Tibial artery (tissue), 4 donors: ENCODE measurements at places on chromosomes 2 and 18.

GRCh38 chr2:55099878-55100820 lies 49.9 kb upstream of the RTN4 start:
- no peak for DNase-seq

- DNase-seq: no peak
Measured at GRCh38 chr2:218257390-218257981, 3.3 kb upstream of the GPBAR1 start.

GRCh38 chr2:85999061-85999831 lies 106.4 kb downstream of the POLR1A start:
- DNase-seq: no peak

GRCh38 chr2:145095641-145096435 lies 575.9 kb upstream of the ZEB2 start:
- DNase-seq: no peak

DNA sequence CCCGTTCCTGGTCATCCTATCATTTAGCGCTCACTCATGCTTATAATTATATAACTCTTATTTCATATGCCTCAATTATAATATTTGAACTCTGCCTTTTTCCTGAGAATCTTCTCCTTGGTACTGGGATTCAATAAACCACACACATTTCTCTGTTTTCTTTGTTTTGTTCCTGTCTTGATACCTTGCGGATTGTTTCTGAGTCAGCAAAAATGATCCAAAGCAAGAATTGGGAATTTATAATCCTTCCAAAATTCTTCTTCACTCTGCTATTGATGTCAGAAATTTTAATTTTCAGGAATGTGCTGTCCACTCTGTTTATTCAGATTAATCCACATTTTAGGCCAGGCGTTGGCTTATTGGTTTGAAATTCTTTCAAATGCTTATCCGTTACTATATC lies 886.0 kb downstream of the SUCLG1 start:
- no peak for DNase-seq

DNA sequence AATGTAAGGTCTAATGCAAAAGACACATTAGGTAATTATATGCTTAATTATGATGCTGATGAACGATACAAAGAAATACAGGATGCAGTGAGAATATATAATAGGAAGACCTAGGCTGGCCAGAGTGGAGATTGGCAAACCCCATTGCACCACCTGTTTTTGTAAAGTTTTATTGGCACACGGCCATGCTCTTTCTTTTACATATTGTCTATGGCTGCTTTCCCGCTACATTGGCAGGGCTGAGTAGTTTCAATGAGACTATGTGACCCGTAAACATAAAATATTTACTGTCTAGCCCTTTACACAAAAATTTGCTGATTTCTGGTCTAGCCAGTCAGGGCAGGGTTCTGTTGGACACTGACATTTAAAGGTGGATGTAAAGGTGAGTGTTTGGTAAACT lies 5.4 kb downstream of the SEC11C start:
- no peak for DNase-seq

DNA sequence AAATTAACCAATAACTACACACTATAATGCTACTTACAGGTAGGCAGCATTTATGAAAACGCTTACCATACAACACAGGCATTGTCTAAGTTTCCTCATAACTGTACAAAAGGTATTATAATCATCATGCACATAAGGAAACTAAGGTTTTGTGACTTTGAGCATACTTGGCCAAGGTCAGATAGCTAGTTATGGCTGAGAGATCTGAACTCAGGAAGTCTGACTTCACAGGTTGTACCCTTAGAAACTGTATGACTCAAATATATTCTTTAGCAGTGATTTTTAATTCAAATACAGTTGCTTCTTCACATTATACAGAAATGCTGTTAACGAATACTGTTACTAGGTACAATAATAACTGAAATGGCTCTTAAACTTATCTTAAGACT lies 89.3 kb downstream of the TRIP12 start:
- DNase-seq: no peak

- DNase-seq: no peak
Measured at GRCh38 chr2:70893186-70893585, 42.5 kb upstream of the ATP6V1B1 start.

DNA sequence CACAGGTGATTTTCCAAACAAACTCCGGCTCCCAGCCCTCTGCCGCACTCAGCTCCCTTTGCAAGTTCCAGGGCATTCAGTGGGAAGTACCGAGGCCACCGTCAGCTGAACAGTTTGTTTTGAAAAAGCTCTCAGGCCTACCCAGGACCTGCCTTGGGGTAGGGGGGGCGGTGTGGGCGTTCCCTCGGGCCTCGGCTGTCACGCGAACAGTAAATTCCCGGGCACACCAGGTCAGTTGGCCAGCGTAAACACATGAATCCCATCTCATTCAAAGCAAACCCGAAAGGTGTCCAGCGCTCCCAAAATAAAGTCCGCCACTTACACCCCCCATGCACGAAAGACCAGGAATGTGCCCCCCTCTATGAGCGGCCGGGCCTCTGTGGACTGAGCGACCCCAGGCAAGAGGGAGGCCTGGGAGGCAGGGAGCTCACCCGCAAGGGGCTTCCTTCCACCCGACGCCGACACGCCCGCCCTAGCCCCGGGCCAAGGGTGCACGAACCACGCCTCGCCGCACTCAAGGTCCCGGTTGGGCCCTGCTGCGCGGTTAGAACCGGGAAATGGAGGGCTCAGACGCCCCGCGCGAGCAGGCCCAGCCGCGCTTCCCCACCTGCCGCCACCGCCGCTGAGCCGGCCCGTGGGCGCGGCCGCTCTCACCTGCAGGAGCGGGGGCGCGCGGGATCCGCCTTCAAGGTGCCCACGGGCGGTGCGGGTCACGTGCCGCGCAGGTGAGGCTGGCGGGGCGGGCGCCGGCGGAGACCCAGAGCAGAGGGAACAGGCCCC lies at the start of gene WDSUB1:
TSS of gene WDSUB1 (minus strand) at position 775 of the 780 bp plus-strand sequence. CDS start 3,634 bp downstream, outside the sequence.
- DNase-seq: peak; percentile 90

DNA sequence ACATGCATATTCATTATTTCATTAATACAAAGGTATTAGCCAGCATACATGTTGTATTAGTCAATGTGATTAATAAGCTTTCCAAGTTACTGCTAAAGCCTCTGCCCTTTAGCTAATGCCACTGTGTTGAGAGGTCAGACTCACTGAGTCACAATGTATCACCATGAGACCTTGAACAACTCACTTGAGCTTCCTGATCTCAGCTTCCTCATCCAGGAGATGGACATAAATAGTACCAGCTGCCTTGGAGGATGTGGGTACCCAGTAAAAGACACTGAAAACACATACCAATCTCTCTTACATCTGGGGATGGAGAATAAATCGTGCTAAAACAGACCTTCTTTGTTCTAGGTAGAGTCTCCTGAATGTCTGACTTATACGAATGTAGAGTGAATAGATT lies 224.6 kb downstream of the EPHA4 start:
- DNase-seq: no peak

GRCh38 chr2:237501892-237502513 lies 15.0 kb downstream of the MLPH start:
- DNase-seq: no peak

DNA sequence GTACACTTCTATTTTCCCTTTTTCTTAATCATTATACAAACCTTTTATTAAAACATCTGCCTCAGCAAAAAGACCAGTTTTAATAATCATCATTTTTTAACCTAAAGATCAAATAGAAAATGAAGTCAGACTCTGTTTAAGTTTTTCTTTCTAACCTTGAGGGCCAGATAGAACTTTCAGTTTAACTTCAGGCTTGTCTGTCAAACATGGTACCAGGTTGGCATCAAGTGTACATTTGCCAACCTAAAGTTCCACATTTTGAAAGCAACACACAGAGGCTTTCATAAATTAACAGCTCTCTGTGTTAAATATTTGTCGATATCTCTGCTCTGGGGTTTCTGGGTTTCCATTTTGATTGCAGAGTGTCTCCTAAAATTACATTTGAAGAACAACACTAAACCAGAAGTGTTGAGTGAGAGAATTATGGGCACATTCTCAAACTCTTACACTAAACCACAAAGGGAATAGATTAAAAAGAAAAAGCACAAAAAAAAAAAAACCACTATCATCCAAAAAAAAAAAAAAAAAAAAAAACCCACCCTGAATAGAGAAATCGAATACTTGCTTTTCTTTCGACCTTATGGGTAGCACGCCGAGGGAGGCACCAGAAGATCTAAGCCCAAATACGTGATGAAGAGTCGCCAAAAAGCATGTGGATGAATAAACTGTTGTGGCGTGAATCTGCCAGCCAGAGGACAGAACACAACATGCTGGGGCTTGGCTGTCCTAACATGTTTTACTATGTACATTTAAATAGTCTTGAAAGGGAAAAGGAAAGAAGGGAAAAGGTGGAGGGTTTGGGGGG lies 166.2 kb downstream of the TCF4 start:
- DNase-seq: no peak

DNA sequence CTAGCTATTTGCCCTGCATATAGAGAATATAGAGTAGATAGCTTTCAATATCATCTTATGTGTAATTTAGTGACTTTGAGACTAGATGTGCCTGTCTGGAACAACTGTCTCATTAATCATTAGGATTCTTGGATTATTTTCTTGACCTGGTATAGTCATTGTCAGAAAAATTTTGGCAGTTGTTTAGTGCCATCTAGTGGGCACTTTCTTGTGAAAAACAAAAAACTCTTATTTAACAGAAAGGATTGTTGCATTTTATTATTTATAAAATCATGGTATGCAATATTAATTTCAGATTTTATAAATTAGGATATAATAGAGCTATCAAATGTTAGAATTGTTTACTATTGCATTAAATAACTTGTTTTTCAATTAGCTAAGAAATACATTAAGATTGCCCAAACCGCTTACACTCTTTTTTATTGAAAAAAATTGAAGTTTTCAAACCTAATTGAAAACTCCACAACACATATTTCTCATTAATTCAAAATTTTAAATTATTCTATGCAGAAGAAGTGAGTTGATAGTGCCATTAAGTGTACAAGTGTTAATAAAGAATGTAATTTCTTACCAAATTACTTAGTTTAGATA lies 80.3 kb downstream of the DYNAP start:
- no peak for DNase-seq

- no peak for DNase-seq
Measured at GRCh38 chr2:53859206-53860181, at the start of gene GPR75. TSS of gene GPR75 (minus strand) at chr2:53859967. CDS start at chr2:53854756, 5,211 bp downstream.
